Naive thymus-derived CD8-positive, alpha-beta T cell (primary cell): ENCODE measurements at places on chromosomes 7 and 10.

DNA sequence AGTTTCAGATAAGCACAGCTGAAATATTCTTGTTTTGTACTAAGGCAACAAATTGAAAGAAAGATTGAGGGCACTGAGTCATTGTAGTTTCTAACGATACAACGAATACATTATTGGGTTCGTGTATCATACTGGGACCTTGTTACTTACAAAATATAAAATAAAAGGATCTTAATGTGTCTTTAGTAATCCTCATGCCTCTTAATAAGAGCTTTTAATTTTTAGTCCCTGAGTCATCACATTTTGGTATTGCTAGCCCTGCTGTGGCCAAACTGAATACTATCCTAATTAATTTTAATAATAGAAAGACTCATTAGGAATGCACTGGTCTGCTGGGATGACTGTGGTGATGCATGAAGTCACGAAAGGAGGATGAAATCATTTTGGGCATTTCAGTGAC, 309.7 kb downstream of the EXOC4 start:
- DNase-seq = no peak

DNA sequence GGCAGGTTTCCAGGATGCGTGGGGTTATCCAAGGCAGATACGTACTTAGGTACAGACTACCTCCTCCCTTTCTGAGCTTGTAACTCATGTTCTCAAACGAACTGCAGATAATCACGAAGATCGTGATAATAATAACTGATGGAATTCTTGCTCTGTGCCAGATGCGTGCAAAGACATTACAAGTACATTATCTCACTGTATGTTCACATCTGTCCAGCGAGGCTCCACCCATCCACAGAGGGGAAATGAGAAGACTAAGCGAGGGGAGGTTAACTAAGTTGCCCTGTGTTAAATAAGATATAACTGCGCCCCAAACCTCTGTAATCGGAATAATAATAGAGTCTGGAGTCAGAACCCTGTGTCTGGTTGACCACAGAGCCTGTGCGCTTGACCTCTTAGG, 1.9 kb downstream of the GALNT17 start:
- DNase-seq = no peak

- no peak for DNase-seq
These were observed 154.3 kb upstream of the SEMA3D start for GRCh38 chr7:85341121-85341520.

DNA sequence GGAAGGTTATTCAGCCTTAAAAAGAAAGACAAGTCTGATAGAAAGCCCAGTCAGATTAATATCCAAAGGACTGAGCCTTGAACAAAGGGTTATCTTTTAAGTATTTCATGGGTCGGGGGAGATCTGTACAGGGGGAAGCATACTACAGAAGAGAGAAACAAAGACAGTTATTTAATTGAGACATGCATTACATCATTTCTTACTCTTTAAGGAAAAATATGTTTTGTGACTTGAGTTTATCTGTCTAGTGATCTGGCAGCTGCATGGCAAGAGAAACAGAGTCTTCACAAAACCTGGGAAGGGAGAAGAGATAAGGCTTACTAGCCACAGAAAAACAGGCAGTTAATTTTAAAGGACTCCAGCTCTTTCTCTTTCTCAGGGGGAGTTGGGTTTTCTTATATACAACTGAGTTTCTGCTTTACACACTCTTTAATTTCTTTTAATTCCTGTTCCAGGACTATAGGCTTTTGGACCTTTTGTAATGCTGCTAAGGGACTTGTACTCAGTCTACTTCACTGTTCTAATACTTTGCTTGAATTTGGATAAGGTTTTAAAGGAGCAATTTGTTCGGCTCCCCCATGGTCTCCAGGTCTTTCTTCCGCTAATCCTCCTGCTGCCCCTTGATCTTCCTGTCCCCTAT, 20.9 kb upstream of the CYP3A43 start:
- no peak for DNase-seq

DNA sequence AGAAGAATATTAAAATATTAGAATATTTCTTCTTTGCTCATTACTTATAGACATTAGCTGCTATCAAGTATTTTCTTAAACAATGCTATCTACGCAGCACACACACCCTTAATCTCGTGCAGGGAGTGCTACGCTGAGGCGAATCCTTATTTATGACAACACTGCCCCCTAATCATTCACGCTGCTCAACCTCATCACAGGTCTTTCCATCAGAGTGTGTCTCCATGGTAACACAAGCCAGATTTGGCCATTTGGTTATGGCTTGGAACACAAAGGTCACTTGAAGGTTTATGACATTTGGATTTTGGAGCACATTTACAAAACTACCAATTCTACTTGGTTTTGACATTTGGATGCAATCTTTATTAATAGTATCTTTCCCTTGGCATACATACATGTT, 45.4 kb upstream of the MYO3A start:
- DNase-seq = no peak

DNA sequence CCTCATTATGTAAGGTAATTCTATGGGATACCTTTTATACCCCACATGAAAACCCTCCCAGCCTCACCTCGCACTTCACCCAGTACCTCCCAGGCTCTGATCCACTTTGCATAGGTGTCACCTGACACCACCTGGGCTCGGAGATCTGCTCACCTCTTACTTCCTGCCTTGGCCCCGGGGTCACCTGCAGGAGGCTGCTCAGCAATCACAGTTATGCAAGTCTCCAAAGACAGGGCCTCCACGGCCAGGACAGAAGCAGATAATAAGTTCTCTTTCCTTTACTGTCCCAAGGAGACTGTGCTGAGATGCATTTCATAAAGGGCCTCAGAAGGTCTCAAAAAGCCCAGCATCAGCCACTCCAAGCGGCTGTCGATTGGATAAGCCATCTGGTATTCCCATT, 112.4 kb upstream of the PPP2R2D start:
- DNase-seq = no peak

DNA sequence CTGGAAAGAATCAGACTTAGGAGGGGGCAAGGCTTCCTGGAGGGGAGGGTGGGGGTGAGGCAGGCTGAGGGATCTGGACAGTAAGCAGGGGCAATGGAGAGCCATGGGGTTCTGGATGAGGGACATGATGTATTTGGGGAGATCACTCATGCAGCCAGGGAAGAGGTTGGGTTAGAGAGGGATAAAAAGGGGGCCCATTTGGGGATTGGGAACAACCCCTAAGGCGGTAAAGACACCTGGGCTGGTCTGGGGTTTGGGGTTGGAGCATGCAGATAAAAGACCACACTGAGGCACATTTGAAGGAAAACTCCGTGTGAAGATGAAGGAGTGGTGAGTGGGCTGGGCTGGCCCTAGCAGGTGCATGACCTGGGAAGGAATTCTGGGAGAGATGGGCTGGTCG, 30.8 kb downstream of the HIF1AN start:
- no peak for DNase-seq

DNA sequence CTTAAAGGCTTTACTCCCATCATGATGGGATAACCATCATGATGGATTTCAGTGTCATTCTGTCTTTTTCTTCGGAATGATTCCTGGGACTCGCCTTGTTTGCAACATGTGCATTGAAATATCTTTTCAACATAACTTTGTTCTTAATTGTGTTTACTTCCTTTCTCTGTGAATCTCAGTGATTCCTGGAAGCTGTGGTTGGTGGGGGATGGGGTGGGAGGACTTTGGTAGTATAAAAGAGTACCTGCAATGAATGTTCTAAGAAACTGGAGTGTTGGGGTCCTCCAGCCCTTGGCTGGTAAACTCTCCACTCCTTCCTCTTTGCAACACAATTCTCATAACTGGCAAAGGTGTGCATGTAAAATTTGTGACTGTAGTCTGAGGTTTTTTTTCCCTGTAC, 11.5 kb upstream of the SH2D4B start:
- DNase-seq = no peak

GRCh38 chr10:11870461-11870780, 47.3 kb downstream of the PROSER2 start:
- DNase-seq = peak; percentile 50

GRCh38 chr7:713488-714230, 12.8 kb upstream of the DNAAF5 start:
- DNase-seq = no peak

- DNase-seq = no peak
These were observed 381.0 kb upstream of the TPK1 start for GRCh38 chr7:145216866-145217265.
